Stomach (tissue), 19 donors: ENCODE measurements at places on chromosomes 3 and 15. TPM values are rescaled to one million over a fixed set of nuclear protein-coding genes. Genes with fewer than 3 reads are reported as not detected.

DNA sequence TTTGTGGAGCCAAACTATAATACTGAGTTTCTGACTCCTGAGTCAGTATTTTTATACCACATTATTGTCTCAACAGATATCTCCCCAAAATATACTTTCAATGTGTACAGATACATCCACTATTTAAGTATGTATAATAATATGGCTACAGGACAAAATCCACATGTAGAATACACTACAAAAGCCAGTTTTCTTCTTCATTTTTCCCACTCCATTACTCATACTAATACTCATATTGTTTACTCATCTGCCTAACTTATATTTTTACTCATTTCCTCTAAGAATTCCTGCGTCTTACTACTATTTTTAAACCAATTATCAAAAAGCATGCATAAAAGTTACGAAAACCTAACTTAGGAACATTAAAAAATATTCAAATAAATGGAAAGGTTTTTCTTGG, 440.8 kb downstream of the ZNF385D start:
- no peaks in the 10 kb centered on the region for H3K27me3 ChIP-seq
- no peaks in the 10 kb centered on the region for H3K4me1 ChIP-seq
- no peak overlapping the region for H3K4me3 ChIP-seq
- no peak for DNase-seq

GRCh38 chr15:33766389-33766788, 201.9 kb upstream of the CHRM5 start:
- no peaks in the 10 kb centered on the region for H3K4me1 ChIP-seq
- no peaks in the 10 kb centered on the region for H3K27me3 ChIP-seq
- DNase-seq, result no peak
- no peak overlapping the region for H3K4me3 ChIP-seq

TNNC1 gene
- not detected for total RNA-seq

EIF4E3 gene
- 11.9 TPM for total RNA-seq

DNA sequence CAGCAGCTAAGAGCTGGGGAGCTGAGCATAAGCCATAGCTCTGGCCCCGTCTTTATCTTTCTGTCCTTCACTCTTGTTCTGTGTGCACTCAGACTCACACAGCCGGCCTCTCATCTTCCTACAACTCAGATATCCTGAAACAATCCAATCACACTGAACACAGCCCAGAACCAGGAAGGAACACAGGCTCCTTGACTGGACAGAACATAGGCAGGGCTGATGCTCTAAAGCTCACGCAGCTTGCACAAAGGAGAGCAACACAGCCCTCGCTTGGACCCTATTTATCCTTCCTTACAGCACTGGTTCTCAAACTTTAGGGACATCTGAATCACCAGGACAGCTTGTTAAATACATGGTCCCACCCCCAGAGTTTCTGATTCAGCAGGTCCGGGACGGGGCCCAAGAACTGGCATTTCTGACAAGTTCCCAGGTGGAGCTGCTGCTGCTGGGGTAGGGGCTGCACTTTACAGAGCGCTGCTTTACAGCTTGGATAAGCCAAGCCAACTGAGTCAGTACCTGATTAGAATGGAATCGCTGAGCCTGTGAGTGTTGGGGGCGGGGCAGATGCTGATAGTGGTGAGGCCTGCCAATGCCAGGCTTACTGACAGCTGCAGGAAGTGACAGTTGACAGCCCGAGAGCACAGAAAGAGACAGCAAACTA, 65.1 kb downstream of the MRPL46 start:
- no peaks in the 10 kb centered on the region for H3K27me3 ChIP-seq
- H3K27ac ChIP-seq, result no peak overlapping the region
- H3K36me3 ChIP-seq, result no peaks in the 10 kb centered on the region

DNA sequence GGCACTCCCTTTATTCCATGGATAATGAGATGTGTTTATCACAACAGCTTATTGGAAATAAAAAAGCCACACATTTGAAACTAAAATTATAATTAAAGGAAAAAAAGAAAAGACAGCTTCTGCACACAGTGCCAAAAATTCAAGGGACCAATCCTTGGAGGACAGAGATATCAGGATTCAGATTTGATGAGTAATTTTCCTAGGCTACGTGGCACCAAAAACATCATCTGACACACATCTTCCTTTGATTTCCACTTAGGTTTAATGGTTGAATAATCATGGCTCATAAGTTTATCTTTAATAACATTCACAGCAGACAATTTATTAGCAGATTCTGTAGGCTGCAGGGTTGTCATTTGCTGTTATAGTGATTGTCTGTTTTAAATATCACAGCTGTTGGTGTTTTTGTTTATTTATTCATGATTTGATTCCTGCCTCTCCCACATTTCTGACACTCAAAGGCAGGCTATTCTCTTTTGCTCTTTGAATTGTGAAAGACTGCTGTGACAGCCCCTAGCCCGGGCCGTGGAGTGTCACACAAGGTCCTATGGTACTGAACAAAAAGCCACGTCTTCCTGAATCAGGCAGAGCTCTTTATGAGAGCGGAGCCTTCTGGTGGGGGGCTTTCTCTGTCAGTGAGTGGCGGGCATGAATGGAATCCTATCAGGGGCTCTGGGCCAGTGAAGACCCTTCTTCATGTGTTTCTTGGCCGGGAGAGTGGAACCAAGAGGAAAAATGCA, 708.5 kb downstream of the SQOR start:
- H3K4me1 ChIP-seq, result no peaks in the 10 kb centered on the region
- H3K36me3 ChIP-seq, result no peaks in the 10 kb centered on the region
- no peak for DNase-seq

- DNase-seq, result no peak
- no peak overlapping the region for H3K27ac ChIP-seq
- no peaks in the 10 kb centered on the region for H3K27me3 ChIP-seq
- H3K4me1 ChIP-seq, result peaks cover 52% of the 10 kb centered on the region
- no peaks in the 10 kb centered on the region for H3K36me3 ChIP-seq
- H3K4me3 ChIP-seq, result no peak overlapping the region
Measured at GRCh38 chr3:99931059-99931458, 113.4 kb downstream of the CMSS1 start.

GOLGA8Q gene
- not detected for total RNA-seq

DNA sequence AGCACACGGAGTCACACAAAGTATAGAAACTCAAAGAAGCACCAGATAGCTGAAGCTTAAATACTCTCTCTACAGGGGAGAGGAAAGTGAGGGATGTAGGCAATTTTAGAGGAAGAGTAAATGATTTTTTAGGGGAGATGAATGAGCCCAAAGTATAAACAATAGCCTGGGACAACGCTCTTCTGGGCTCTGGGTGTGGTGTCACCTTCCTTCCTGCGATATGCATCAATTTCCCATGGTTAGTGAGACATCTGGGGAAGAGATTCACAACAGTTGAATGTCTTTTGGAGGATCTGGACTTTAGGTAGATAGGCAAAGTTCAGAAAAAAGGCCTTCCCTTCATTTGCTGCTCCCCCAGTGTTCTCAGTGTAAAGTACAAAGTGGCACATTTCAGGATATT, 125.2 kb downstream of the EFHB start:
- no peaks in the 10 kb centered on the region for H3K4me1 ChIP-seq
- DNase-seq, result no peak
- H3K27ac ChIP-seq, result no peak overlapping the region

IGF1R gene
- 40.3 TPM for total RNA-seq

MEGF11 gene
- 0.92 TPM for total RNA-seq

TRIM71 gene
- total RNA-seq, result under 0.01 TPM

DNA sequence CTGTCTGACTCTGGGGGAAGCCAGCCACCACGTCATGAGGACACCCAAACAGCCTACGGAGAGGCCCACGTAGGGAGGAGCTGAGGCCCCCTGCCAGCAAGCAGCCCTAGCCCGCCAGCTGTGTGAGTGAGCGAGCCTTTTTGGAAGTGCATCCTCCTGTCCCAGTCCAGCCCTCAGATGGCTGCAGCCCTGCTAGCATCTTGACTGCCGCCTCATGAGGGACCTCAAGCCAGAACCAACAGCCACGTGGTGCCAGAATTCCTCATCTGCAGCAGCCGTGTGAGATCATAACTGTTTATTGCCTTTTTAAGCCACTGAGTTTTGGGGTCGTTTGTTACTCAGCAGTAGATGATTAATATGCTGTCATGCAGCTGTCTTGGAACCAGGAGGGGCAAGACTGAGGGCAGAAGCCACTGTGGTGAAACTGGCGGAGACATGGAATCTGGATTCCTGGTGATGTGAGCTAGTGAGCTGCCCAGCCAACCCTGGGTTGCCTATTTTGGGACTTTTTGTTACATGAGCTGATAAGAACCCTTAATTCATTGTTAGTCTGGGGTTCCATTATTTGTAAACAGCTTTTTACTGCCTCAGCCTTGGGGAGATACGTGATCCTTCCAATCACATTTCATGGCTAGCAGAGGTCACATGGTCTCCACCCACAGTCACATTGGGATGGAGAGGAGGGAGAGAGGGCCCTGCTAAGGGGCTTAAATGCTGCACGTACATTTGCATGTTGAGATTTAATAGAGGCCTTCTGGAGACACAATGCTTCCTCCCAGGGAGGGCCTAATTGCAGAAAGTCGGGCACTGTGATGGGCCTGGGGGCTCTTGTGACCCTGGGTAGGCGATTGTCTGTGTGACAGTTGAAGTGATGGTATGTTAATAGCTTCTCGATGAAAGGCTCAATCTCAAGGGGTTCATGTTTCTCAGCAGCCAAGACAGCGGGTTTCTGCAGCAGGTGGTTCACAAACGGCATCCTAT, 73.8 kb downstream of the RPLP1 start:
- DNase-seq, result no peak
- no peak overlapping the region for H3K27ac ChIP-seq
- H3K27me3 ChIP-seq, result no peaks in the 10 kb centered on the region
- no peak overlapping the region for H3K4me3 ChIP-seq
- no peaks in the 10 kb centered on the region for H3K36me3 ChIP-seq

IGSF10 gene
- total RNA-seq, result 11.9 TPM

GORASP1 gene
- 53.1 TPM for total RNA-seq

DNA sequence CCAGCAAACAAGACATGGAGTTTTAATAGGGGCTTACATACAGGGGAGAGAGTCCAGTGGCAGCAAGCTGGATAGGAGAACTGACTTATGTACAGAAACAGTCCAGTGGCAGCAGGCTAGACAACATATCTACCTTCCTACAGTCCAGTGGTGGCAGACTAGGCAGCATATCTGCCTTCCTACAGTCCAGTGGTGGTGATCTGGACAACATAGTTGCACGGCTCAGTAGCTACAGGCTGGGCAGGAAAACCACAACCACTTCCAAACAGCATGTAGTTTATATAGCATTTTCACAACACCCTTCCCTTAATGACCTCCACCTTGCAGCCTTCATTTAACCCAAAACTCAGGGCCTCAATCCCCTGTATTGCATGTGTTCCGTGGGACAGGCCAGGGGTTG, 181.3 kb upstream of the EIF1B start:
- H3K4me1 ChIP-seq, result no peaks in the 10 kb centered on the region
- H3K4me3 ChIP-seq, result no peak overlapping the region
- H3K27ac ChIP-seq, result no peak overlapping the region
- no peaks in the 10 kb centered on the region for H3K36me3 ChIP-seq
- DNase-seq, result no peak

DNA sequence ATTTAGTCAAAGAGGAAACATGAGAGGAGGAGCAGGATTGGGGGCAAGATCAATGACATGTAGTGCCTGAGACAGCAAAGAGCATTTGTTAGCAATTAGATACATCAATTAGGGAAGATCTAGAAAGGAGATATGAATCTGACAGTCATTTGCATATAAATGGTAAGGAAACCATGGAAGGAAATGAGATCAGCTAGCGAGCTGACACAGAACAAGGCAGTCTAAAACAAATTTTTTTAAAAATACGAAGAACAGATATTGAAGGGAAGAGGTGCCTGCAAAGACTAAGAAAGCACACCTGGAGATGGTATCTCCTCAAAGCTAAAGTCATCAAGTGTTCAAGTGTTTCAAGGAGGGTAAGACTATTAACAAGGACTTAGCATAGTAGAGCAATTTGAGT, 4.6 kb downstream of the EPM2AIP1 start:
- H3K4me3 ChIP-seq, result no peak overlapping the region
- no peak for DNase-seq
- no peak overlapping the region for H3K27ac ChIP-seq
- H3K27me3 ChIP-seq, result no peaks in the 10 kb centered on the region

- no peak for DNase-seq
- no peaks in the 10 kb centered on the region for H3K27me3 ChIP-seq
- no peak overlapping the region for H3K27ac ChIP-seq
- H3K4me1 ChIP-seq, result no peaks in the 10 kb centered on the region
Measured at GRCh38 chr3:131846296-131846924, 188.4 kb downstream of the CPNE4 start.

DNA sequence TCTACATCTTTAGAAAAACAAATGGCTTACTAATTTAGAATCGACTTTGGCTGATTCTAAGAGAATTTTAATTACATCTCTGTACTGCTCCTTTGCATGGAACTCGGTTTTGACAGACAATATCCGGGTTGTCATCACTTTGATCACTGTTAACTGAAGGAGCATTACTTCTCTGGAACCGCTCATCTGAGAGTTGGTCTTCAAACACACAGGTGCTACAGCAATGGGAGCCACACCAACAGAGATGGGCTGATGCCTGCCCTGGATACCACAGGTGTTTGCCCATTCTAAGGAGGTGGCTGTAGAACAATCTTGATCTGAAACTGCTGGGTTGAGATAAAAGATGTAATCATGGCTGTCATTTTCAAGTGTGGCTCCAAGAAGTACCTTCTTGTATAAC, 21.6 kb downstream of the LINS1 start:
- H3K27ac ChIP-seq, result no peak overlapping the region
- H3K27me3 ChIP-seq, result no peaks in the 10 kb centered on the region
- peaks cover 14% of the 10 kb centered on the region for H3K4me1 ChIP-seq
- no peak overlapping the region for H3K4me3 ChIP-seq
- no peak for DNase-seq

SLC22A13 gene
- not detected for total RNA-seq

FAM174B gene
- 38.5 TPM for total RNA-seq

GRCh38 chr15:47917881-47918280, 200.6 kb downstream of the SEMA6D start:
- H3K27ac ChIP-seq, result no peak overlapping the region
- H3K36me3 ChIP-seq, result no peaks in the 10 kb centered on the region
- no peaks in the 10 kb centered on the region for H3K27me3 ChIP-seq
- no peaks in the 10 kb centered on the region for H3K4me1 ChIP-seq
- H3K4me3 ChIP-seq, result no peak overlapping the region
- DNase-seq, result no peak

DNA sequence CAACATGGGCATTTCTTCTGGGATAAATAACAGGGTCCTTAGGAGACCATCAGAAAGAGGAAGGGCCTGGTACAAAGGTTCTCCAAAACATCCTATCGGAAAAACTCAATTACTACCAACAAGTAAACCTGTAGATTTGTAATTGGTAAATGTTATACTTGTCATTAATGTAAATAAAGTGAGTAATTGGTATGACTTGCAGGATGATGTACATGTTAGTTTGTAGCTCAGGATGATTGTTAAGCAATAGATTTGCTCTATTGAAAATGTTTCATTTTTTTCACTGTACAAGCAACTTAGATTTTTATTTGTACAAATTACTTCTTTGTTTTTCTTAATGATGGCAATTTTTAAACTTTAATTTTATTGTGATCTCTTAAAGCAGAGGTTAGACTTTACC, 3.8 kb upstream of the SCG5 start:
- H3K4me3 ChIP-seq, result no peak overlapping the region
- peaks cover 10% of the 10 kb centered on the region for H3K4me1 ChIP-seq
- H3K36me3 ChIP-seq, result no peaks in the 10 kb centered on the region

PCOLCE2 gene
- 6.2 TPM for total RNA-seq
